ENCODE measurements at places on chromosomes 7 and 10. TPM values are rescaled to one million over a fixed set of nuclear protein-coding genes. Genes with fewer than 3 reads are reported as not detected.
A peak's percentile ranks its signal among the peaks of the same experiment; 100 is the strongest.

DNA sequence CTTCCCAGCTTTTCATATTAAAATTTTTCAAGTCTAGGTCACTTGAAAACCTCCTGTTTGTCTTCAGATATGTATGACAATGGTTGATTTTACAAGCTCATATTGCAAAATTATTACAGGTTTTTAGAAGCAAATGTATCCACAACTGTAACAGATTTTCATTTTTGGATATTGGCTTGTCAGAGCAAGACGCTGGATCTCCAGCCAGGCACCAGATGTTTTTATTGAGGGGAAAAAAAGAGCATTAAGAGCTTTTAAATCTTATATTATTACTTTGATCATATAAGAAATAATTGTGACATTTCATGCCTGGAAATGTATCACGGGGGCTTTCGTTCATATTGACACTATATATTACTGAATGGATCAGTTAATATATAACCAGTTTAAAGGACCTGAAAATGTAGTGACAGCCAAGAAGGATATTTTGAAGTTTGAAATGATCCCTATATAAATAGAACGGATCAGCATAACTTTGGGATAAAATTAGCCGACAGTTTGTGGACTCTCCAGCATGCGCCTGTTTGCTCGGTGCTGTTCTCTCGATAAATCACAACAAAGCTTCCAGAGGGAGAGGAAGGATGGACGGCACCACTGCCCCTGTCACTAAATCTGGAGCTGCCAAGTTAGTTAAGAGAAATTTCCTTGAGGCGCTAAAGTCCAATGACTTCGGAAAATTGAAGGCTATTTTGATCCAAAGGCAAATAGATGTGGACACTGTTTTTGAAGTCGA lies at the start of gene ASB4:
TSS of gene ASB4 (plus strand) at position 553 of the 733 bp plus-strand sequence. CDS start at position 582, 29 bp downstream.
- no peak for DNase-seq

DNA sequence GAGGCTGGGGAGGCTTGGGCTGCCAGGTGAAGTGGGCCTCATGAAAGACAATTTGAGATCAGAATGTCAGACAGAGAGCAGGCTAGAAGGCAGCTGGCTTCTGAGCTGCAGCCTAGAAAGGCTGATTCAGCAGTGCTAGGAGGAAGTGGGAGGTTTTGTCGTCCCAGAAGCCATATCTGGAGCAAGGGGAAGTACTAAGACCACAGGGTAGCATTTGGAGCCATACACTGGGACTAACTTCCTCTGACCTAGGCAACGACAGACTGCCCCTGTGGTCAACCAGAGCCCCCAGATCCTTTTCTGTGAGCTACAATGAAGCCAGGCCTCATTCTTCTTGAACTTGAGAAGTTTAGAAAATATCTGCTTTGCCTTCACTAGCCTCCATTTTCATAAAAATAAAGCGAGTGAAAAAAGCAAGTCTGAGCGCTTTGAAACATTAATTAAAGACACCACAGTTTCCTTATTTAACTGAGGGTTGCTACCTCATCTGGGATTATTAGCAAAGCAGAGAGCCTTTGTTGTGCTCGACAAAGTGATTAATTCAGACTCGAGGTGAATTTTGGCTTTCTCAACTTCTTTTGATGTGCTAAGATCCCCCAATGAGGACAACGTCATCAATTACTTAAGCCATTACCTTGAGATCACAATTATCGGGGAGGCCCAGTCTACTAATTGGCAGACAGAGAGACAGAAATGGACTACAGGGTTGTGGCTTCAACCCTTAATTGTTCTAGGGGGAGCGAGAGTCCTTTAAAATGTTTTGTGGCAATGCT lies 26.6 kb downstream of the TBXAS1 start:
- no peak for DNase-seq

The PTPRZ1 gene
- total RNA-seq: not detected

The KCNMA1 gene
- total RNA-seq: 12.9 TPM

The ANKRD30A gene
- total RNA-seq: not detected

DNA sequence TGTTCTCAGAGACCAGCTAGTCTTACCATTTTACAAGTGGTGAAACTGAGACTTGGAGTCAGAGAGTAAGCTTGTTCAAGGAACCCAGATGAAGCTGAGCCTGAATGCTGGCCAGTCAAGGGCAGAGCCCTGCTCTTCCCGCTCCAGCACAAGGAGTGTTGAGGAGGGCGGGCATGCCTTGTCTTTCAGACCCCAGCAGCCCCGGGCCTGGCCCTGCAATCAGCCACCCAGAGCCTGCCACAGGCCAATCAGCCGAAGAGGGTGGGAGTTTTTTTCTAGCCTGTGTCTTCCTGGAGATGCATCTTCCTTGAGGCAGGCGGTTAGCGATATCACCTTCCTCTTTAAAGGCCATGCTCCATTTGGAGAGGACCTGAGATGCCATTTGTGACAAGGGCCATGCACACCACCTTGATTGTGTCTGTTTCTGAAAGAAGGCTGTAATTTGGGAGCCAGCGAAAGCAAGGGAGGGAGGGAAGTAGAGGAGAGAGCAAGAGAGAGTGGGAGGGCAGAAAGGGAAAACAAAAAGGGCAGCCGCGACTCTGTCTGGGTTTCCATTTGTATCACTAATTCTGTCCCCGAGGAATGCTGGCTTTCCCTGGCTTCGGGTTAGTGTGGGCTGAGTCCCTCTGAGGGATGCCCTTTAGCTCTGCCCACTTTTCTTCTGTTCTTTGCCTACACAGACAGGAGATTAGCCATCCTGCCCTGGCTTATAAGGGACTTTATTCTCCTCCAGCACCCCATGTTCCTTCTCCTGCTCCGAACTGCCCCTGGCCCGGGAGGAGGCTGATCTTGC lies 8.0 kb downstream of the CDH23 start:
- DNase-seq: no peak

The AFAP1L2 gene
- 71.4 TPM for total RNA-seq

The TMEM176A gene
- 0.35 TPM for total RNA-seq

GRCh38 chr7:155267023-155267422 lies 30.7 kb upstream of the INSIG1 start:
- no peak for DNase-seq

DNA sequence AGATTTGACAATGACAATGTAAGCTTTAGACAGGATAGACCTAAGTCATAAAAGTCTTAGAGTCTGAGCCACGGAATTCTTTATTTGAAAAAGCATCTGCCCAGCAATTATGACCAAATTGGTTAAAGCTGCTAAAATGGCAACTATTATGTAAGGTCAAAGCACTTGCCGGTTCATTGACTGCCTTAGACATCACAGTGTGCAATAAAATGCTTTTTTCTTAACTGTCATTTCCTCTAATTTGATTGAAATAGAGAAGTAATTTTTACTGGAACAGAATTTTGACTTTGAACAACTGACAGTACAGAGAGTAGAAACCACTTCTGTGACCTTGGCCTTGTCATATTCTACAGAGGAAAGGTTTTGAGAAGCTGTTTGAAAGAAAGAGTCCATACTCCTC lies 142.9 kb downstream of the THSD7A start:
- peak; percentile 20 for DNase-seq

GRCh38 chr7:81499262-81500116 lies 270.4 kb downstream of the HGF start:
- peak; percentile 86 for DNase-seq

DNA sequence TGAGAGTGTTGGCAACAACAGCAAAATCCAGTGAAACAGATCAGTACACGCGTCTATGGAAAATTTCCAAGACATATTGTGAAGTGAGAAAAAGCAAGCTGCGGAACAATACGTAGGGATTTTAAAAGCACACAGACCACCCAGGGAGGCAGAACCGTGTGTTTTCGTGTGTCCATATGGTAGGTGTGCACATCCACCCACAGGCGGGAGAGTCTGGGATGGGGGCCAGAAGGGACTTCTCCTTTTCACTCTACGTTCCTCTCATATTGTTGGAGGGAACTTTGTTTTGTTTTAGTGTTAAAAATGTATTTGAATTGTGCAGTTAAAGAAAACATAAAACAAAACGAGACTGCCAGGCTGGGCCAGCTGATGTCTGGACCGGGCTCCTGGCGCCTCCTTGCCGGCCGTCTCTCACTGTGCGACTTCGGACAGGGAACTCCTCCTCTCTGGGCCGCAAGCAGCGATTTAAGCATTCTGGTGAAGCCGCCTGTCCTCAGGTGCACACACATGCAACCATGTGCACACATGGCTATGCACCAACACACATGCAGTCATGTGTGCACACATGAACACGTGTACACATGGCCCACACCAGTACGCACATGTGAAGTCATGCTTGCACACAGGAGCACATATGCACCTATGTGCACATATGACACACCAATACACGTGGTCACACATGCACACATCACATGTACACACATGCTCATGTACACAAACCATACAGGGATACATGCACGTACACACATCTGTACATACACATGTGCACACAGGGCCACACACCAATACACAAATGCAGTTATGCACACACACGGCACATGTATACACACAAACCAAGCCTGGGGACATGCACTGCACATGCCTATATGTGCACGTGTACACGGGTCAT lies 141.1 kb downstream of the ELFN1 start:
- DNase-seq: no peak

DNA sequence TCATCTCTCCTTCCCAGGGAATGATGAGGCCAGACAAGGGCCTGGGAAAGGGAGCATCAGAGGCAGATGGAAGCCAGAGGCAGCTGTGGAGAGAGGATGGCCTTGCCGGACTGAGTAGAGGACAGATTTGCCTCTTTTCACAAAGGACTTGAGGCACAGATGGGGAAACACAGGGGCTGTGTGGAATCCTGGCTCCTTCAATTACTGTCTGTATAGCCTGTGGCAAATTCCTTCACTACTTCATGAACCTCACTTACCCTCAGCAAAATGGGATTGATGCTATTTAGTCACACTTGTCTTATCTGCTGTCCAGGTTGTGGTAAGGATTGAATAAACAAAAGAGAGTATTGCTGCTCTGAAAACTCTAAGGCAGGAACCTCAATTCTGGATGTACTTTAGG lies 40.3 kb downstream of the SLC25A28 start:
- no peak for DNase-seq

DNA sequence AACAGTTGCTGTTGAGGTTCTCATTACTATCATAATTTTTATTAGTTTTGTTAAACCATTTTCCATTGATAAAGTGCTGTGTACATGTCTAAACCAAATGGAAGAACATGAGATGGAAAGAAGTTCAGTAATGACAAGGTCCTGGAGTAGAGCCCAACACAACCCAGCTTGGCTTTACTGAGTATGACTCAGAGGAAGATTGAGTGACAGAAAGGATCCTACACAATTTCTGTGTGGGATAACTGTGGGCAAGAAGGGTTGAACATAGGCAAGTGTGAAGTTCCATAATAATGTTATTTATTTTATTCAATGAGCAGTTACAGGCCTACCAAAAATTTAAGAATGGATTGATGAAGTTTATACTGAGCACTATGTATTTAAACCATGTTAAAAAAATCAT lies 15.9 kb downstream of the PRKG1 start:
- DNase-seq: no peak

The SPDYE9 gene
- not detected for total RNA-seq

The HOXA11 gene
- 1.7 TPM for total RNA-seq

GRCh38 chr7:142811154-142811737 lies 40.5 kb downstream of the PRSS2 start:
- DNase-seq: peak; percentile 43

- DNase-seq: no peak
Measured at GRCh38 chr7:129188892-129189660, 643 bp downstream of the SMO start.

The MYOZ1 gene
- 0.87 TPM for total RNA-seq

DNA sequence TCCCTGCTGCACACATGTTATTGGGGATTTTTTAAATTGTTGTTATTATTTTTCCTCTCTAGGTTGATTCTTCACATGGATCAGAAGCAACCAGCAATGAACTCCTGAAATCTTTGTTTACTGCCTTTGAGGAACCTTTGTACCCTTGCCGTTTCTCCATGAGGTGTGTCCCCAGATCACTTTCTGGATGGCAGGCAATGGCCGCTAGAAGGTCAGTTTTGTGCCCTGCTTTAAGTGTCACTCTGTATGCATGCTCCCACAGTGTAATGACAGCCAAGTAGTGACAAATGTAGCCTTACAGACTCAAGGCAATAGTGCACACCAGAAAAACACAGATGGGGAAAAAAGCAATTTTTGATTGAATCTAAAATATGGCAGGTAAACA lies 47.7 kb upstream of the NRP1 start:
- no peak for DNase-seq

The PPP1R9A gene
- 32.8 TPM for total RNA-seq

GRCh38 chr10:102593074-102593803 lies 51.0 kb upstream of the TRIM8 start:
- peak; percentile 82 for DNase-seq

The TUBB8 gene
- not detected for total RNA-seq

- DNase-seq: no peak
Measured at GRCh38 chr10:20888620-20889330, 8.3 kb downstream of the NEBL start.

- no peak for DNase-seq
Measured at GRCh38 chr10:115933098-115933497, 339.9 kb downstream of the GFRA1 start.

The PFKFB3 gene
- total RNA-seq: 35.8 TPM

DNA sequence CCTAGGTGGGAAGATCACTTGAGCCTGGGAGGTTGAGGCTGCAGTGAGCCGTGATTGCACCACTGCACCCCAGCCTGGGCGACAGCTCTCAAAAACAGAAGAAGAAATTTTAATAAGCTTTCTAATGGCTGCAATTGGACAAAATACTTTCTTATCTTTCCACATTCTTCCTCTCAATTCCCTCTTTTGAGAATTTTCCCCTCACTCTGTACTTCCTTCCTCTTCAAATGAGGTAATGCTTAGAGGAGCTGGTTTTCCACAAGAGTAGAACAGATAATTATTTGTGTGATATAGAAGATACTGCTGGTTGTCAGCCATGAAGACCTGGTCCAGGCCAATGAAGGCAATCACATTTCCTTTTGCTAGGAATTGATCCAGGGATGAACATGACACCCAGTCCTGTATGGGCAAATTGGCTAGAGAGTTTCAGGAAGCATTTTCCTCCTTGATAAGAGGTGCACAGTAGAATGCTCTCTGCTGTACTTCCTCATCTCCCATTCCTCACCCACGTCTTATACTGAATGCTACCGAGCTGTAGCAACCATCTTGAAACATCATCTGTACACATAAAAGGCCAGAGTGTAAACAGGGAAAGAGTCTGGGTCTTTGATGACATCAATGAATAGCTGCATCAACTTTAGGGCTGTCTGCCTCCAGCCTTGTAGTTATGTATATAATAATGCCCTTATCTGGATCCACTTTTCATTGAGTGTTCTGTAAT lies 103.9 kb downstream of the CDK6 start:
- no peak for DNase-seq

DNA sequence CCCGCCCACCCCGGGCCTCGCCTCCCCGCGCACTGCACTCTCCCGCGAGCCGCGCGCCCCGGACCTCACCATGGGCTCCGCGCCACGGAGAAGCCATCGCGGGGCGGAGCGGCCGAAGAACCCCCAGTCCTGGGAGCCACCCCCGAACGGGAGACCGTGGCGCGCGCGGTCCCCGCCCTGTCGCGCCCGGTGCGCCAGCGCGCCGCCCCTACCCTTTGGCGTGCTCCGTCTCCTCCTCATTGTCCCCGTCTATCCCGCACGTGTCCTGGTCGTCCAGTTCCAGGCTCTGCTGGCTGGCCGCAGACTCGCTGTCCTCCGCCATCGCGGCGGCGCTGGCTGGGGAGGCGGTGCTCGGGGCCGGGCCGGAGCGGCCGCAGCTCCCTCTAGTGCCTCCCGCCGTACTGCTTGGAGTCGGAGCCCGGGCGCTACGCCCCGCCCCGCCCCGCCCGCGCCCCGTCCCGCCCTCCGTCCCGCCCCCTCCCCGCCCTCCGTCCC lies at the start of gene NMT2:
TSS of gene NMT2 (minus strand) at position 403 of the 495 bp plus-strand sequence. CDS start at position 322, 81 bp downstream.
- peak; percentile 38 for DNase-seq

Data from renal cortical epithelial cell (primary cell).